ENCODE measurements at places on chromosomes 5 and 9. TPM values are rescaled to one million over a fixed set of nuclear protein-coding genes. Genes with fewer than 3 reads are reported as not detected.

Gene PHYHD1
- 11.9 TPM for total RNA-seq

Gene CARTPT
- not detected for total RNA-seq

Gene PCDHGA3
- total RNA-seq: 0.65 TPM

Gene PTGES
- total RNA-seq: 47.7 TPM

Gene TNFSF15
- 0.08 TPM for total RNA-seq

Gene ARID3C
- not detected for total RNA-seq
